Stimulated activated CD4-positive, alpha-beta T cell treated with anti-CD3 and anti-CD28 coated beads, TNF-alpha, amount 100 ng/mL, for 1 hour (primary cell): ENCODE measurements at places on chromosomes 4 and X.

GRCh38 chr4:152870606-152871005 is 65.5 kb upstream of the FHDC1 start:
- DNase-seq, result no peak

DNA sequence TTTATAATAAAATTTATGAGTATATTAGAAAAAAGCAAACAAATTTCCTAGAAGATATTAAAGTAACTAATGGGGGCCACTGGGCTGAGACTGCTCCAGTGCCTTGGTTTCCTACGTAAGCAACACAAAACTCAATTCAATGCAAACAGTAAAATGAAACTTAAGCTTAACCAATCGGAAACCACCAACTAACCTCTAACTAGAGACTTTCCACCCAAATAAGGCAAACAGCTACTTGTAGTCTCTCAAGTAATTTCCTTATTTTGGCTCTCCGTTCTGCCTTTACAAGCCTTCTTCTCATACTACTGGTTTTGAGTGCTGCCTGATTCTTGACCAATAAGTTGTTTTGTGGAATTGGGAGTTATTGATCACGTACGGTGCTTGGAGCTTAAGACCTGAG is 167.3 kb upstream of the VEGFC start:
- DNase-seq, result no peak

- DNase-seq, result no peak
These were observed 2.3 kb downstream of the P2RY4 start for GRCh38 chrX:70257423-70258288.

DNA sequence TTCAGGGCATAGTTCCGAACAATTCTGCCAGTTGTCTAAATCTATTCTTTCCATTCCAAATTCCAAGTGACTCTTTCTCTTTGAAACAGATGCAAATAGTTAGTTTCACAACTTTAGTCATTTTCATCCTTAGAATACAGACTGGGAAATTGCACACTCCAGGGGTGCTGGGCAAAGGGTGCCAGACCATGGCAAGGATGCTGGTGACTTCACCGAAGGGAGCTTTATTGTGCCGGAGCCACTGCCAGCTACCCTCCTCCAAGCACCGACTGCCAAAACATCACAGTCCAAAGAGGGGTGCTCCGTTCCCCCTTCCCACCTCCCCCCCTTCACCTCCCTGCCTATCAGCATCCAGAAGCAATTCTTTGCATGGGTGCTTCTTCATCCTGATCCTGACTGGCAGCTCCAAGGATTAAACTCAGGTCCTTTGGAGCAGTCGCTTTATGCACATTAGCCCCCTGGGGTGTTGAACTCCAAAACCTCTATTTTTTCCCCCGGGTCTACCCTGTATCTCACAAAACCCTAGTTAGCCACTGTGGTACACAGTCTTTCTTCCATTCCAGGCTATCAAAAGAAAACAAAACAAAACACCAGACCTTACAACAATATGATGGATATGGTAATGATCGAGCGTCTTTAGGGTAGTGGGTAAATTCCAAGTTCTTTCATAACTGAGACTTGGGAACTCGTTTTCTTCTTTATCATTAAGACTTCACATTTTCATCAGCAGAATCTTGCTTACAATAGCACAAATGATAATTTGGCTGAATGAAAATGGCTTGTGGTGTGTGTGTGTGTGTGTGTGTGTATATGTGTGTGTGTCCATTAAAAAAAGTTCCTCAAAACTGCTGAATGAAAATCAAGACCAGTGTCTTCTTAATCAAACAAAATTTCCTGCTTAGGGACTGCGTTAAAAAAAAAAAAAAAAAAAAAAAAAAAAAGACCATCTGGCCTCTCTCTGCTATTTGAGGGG is 28.7 kb downstream of the MID1 start:
- DNase-seq, result no peak

GRCh38 chr4:98209111-98209510 is 52.1 kb upstream of the RAP1GDS1 start:
- no peak for DNase-seq

- DNase-seq, result no peak
These were observed 13.7 kb downstream of the BCORL1 start for GRCh38 chrX:129996120-129996519.

DNA sequence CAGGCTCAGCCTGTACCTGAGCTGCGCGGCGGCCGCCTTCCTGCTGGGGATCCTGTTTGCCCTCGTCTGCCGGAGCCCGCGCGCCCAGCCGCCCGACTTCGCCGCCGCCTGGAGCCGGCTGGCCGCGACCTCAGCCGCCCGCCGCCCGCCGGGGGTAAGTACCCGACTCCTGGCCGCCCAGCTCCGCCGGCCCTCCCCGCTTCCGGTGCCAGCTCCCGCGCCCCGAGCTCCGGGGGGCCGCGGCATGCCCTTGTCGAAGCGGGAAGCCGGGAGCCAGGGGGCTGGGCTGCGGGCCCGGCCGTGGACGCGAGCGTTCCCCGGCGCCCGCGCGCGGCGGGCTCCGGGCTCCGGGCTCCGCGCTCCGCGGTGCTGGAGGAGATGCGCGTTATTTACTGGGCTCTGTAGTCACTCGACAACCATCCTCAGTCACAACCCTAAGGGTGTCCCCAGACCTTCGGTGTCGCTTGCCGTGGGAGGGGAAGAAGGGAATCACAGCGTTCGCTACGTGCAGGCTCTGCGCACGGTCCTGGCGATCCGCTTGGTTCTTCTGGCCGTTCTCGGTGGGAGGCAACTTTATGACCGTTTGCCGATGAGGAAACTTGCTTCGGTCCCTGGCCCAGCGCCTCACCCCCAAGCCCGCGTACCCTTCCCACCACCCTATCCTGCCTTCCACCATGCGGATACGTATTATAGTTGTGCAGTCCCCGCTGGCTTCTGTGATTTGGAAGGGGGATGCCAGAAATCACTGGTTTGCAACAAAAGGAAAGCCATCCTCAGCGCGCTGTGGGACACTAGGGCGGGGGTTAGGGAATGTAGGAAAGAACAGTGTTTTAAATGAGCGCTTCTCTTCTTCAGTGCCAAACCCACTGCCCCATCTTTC is 944 bp downstream of the SNX25 start:
- no peak for DNase-seq

- no peak for DNase-seq
These were observed 642.6 kb upstream of the HS3ST1 start for GRCh38 chr4:12071316-12071715.

- no peak for DNase-seq
These were observed 10.6 kb upstream of the SLC2A9 start for GRCh38 chr4:10031668-10032590.

DNA sequence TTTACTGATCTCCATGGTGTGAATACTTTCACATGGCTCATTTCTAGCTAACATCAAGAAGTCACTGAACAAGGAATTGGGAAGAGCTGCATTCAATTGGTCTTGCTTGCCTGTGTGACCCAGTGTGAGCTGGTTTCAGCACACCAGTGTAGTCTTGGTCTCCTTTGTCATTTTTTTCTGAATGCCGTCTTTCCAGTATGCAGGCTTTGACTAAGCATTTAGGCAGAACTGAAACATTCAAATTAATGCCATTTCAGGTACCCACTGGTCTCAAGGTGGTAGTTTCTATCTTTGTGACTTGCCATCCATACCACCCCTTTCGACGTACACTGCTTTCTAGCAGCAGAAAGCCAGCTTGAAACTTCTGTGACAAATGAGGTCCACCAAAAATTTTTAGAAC is 550.5 kb upstream of the BOD1L1 start:
- no peak for DNase-seq

DNA sequence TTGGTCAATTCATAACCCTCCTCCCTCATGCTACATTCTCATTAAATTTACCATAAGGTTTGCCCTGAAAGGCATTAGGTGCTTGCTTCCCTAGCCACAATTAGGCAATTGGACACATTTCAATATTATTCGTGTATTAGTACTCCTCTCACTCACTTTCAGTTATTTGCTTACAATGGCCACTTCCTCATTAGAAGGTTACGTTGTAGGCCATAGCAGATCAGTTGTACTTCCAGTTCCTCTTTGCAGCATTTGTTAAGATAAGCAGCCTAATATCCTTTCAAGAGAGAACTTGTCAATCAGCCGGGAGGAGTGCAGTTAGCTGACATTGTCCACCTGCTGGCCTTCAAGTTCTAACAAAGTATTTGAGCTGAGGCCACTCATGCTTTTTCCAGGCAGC is 1017.2 kb downstream of the PCDH7 start:
- DNase-seq, result no peak

DNA sequence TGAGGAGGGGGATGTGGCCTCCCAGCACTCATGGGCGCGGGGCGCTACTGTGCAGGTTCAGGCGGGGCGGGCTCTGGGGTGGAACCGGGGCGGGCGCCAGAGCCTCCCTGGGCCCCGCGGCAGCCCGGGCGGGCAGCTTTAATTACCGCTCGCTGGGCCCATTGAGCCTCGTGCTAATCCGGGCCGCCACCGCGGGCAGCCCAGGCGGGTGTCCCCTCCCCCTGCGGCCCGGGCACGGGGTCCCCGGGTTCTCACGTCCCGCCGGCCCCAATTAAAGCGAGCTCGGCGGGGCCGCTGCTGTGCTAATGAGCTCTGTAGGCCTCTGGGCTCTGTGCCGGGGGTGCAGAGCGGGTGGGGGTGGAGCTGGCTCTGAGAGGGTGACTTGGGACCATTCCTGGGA is 22.8 kb upstream of the FGFR3 start:
- no peak for DNase-seq

DNA sequence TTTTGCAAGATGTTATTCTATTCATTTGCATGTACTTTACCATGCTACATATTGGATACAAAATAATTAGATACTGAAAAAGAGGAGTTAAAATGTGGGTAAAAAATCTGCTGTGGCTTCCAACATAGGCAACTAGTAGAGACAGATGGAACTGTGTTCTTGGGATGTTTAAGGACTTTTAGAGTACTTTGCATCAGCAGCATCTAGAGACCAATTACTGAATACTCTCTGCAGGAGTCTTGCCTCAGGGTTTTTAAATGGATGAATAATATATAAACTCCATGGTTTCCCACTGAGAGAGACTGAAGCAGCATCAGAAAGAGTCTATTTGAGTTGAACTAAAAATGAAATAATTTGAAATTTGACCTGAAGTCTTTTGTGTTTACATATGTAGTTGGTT is 676.7 kb downstream of the GALNTL6 start:
- no peak for DNase-seq

DNA sequence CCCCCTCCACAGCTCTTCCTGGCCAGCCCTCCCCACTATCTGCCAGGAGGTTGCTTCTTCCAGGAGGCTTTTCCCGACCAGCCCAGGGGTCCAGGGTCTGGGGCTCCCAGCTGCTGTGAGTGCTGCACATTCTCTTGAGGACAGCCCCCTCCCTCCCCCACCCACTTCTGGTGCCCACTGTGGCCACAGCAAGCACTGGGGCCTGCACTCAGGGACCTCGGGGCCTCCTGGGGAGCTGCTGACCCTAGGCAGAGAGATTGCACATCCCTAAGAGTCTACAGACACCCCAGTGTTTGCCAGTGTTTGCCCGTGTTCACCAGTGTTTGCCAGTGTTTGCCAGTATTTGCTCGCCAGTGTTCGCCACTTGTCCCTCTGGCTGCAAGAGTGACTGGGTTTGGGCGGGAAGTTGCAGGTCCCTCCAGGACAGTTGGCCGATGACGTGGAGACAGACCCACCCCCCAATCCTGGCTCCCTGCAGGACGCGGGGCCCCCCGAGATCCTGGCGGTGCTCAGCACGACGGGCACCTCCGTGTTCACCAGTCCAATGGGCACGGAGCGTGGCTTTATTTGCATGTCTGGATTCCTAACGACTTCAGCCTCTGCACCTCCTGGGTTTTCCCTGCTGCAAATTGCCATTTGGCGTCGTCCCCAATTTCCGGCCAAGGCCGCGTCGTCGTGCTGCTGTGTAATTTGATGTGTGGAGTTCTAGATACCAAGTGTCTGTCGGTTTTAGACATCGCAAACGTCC is 87.5 kb upstream of the NKX1-1 start:
- DNase-seq, result no peak

DNA sequence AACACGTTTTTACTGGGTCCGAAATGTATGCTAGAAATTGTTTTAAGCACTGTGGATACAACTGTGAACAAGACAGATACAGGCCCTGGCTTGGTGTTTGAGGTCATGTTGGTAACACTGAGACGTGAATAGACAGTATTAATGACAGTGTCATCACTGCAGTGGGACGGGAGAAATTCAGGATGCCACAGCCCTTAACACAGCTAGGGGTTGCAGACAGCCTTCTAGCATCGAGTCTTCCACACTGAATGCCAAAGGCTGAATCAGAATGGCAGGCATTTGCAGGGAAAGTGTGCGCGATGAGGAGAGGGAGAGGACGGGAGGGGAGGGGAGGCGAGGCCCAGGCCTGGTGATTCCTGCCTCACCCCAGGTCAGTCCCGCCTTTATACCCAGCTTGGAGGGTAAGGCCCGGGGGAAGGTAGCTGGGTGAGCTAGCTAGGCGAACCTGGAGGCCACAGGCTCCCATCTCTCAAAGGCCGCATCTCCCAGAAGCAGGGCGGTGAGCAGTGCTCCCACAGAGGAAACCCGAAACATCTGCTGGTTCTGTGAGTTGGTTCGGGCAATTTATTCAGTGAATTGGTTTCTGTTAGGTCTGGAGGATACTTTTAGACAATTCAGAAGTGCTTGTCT is 44.1 kb upstream of the CLDN24 start:
- DNase-seq, result no peak

DNA sequence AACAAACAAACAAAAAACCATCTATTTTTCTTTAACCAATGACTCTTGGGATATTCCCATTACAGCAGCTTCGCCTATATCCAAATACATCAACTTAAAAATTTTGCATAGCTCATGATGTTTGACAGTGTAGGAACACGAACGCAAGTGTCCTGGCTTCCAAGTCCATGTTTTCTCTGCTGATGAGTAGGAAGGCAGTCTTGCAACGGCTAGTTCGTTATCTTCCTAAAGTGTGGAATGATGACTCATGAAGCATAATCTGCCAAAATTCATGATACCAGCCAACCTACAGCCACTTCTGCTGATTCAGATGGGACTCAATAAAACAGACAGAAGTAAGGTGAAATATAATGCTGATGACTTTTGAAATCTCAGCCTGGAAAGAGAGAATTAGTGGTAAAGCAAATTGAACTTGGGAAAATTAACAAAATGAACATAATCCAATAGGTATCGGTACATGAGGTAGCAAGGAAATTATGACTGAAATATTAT is 6.4 kb upstream of the SEPTIN11 start:
- no peak for DNase-seq

GRCh38 chr4:17493619-17494018 is 18.3 kb downstream of the QDPR start:
- DNase-seq, result no peak
